ENCODE measurements at places on chromosomes 16 and 17.
A peak's percentile ranks its signal among the peaks of the same experiment; 100 is the strongest.

DNA sequence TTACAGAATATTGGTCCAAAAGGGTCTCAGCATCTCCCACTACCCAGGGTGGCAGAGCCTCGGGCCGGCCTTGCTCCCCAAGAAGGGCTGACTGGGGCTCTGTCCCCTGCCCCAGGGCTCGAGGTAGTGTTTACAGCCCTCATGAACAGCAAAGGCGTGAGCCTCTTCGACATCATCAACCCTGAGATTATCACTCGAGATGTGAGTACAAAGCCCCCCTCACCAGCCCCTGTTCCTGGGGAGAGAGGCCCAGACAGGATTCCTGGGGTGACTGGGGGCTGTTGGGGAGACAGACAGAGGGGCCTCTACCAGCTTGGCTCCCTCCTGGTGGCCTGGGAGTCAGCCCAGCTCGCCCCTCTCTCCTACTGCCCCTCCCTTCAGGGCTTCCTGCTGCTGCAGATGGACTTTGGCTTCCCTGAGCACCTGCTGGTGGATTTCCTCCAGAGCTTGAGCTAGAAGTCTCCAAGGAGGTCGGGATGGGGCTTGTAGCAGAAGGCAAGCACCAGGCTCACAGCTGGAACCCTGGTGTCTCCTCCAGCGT, 6.1 kb upstream of the NLRC5 start:
- DNase-seq = no peak

GRCh38 chr17:49971848-49972485, 3.0 kb downstream of the DLX4 start:
- no peak for DNase-seq

GRCh38 chr16:50153596-50154419, 702 bp downstream of the TENT4B start:
- peak; percentile 52 for DNase-seq

DNA sequence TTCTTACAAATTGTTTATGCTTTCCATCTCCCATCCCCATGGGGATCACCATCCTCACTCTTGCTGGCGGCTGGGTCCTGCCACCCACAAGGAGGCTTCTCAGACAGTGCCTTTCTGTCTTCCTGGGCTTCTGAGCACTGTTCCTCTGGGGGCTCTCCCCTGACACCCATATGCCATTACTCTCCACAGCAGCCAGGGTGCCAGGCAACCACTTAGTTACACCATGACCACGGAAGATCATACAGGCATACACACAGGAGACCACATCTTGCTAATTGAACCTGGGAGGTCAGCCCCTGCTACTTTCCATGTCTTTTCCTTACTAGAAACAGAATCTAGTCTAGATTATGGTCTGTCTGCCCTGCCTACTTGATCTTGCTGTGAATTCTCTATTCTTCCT, 27.7 kb upstream of the HS3ST2 start:
- DNase-seq = no peak

GRCh38 chr17:19382531-19383444, 4.2 kb downstream of the MFAP4 start:
- DNase-seq = no peak

DNA sequence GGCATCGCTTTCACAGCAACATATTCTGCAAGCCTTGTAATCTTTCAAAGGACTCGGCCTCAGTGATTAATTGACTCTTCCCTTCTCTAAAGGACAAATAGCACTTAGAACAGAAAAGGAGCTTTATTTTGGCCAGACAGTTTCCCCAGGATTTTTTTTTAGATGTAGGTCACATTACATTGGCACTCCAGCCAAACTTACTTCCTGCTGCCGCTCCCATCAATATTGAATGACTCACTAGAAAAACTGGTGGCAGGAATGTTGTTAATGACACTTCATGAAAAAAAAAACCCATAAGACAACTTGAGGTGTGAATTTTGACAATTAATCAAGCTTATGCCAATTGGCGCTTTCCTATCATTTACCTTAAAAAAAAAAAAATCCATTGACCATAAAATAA, 432.6 kb downstream of the TOX3 start:
- DNase-seq = no peak

DNA sequence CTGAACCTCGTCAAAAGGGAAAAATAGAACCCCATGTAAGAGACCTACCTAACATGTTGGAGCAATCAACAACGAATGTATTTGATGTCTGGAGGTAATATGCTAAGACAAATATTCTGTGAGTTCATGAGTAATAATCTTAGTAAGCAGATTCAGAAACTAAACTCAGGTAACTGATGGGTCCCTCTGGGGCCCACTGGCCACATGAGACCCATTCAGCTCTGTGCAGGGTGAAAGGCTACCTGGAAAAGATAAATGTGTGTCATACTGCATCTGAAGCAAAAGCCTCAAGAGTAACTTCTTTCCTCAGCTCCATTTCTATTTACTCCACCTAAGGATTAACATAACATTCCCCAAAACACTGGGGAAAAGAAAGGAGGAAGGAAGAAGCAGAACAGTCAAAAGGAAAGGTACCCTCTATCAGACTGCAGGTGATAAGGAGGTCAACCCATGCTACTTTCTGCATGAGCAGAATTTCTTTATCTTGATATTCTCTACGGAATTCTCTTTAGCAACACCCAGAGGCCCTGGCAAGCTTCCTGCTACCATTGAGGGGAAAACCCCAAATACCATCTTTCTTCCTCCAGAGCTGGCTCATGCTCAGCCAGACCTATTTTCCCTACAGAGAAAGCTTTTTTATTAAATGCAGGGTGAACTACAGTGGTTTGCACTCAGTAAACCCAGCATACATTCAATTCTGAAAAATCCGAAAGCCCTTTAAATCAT, 37.7 kb upstream of the ABCA6 start:
- no peak for DNase-seq

DNA sequence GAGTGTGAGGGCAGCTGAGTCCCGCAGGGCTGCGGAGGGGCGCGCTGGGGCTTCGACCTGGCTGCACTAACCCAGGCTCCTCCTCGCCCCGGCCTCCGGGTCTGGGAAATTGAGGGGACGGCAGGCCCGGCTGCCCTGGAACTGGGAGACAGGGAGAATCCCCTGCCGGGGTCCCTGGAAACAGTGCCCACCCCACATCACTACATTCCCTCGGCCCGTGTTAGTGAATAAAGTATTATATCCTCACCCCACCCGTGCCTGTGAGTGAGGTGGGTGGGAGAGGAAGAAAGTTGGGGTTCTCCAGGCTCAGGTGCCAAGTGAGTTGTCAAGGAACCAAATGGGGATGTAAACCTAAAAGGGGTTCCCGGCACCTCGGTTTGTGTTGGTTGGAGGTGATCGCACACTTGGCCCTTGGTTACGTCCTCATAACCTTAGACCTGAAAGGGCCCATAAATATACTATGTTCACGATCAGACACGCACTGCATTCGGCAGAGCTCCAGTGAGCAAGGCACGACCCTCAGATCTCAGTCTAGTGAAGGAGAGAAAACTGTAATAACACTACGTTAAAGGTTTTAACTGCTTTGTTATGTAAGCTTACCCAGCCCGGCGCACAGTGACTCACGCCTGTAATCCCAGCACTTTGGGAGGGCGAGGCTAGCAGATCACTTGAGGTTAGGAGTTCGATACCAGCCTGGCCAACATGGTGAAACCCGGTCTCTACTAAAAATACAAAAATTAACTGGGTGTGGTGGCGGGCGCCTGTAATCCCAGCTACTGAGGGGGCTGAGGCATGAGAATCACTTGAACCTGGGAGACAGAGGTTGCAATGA, 11.2 kb downstream of the ZNF771 start:
- no peak for DNase-seq

DNA sequence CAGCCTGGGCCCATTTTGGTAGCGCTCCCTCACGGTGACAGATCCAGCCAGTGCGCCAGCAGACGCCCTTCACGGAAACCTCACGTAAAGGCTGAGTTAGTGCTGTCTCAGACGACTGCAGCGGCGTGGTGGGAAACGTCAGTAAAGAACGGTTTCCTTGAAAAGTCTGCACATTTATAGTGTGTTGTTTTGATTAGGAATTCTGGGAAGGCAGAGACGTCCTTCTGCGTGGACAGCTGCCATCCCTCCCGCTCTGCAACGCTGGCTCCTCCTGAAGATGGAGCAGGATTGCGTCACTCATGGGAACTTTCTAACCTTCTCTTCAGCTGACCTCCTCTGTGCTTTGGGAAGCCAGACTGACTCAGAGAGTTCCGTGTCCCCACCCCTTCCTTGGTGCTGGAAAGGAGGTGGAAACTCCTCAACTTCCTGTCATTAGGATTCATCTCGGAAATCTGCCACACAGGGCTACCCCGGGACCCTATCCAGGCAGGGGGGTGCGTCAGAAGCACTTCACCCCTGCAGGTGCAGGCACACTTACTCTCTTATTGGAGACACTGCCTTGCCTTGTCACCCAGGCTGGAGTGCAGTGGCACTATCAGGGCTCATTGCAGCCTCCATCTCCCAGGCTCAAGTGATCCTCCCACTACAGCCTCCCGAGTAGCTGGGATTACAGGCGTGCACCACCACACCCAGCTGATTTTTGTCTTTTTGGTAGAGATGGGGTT, 24.3 kb upstream of the CRISPLD2 start:
- no peak for DNase-seq
